ENCODE measurements at places on chromosomes 7 and 10.

- no peak for DNase-seq
Observed at GRCh38 chr7:37346761-37347160, 101.9 kb downstream of the ELMO1 start.

GRCh38 chr7:108278281-108278680 lies 148.1 kb upstream of the LAMB4 start:
- DNase-seq: no peak

DNA sequence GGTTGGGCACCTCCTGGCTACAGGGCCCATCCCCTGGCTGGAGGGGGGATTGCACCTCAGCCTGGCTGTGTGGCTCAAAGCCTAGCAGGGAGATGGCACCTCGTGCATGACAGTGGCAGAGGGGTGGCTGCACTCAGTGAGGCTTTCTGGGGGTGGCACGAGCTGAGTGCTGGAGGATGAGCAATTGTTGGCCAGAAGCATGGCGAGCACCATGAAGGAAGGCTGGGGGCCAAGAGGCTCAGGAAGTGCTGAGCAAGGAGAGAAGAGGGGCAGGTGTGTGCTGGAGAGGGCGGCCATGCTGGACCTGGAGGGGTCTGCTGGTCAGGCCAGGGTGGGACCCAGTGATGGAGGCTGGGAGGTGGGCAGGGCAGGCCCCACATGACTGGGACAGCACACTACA lies 65.4 kb downstream of the TCERG1L start:
- DNase-seq: no peak

DNA sequence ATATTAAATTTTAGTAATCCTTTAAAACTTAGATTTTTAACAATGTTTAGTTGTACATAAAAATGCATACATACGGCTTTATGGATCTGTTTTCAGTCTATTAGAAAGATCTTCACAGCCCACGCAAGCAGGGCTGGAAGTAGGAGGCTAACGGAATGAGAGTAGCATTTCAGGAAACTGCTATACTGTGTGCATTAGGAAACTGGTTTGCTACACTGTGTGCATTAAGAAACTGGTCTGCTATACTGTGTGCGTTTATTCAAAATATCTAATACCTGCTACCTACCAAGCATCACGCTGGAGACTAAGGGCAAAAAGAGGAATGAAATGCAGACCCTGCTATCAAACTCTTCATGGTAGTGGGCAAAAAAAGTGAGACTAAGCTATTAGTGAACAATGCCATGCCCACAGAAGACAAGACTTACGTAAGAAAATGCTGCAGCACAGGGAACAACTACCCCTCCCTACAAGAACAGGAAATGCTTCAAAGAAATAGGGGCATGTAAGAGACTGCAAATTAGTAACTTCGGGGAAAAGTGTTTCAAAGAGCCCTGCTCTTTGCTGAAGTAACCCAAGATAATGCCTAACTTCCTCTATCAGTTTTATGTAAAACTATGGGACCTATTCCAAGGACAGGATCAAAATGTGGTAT lies 11.3 kb downstream of the RAB11FIP2 start:
- no peak for DNase-seq

GRCh38 chr10:50540069-50540825 lies 83.5 kb downstream of the SGMS1 start:
- peak; percentile 16 for DNase-seq

DNA sequence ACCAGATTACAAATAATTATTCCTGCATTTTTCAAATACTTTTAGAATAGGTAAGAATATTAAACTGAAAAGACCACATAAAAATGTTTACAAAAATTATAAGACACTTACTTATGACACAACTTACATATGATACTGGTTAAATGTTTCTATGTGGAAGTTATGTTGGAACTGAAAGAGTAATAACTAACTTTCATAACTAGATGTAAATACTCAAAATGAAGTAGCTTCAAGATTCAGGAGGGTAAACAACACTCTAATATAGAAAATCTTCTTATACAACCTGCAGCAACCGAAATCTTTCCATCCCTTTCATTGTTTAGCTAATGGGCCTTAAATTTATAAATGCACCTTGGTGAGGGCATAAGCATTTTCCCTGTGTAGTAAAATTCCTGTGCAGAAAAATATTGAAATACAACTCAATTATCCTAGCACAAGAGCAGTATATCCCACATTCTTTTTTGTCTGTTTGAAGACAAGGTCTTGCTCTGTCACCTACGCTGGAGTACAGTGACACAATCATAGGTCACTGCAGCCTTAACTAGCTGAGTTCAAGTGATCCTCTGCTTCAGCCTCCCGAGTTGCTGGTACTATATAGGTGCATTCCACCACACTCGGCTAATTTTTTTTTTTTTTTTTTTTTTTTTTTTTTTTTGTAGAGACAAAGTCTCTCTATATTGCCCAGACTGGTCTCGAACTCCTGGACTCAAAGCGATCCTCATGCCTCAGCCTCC lies 14.8 kb upstream of the RNF148 start:
- no peak for DNase-seq

- DNase-seq: no peak
Observed at GRCh38 chr10:12529976-12530375, 180.6 kb downstream of the CAMK1D start.

DNA sequence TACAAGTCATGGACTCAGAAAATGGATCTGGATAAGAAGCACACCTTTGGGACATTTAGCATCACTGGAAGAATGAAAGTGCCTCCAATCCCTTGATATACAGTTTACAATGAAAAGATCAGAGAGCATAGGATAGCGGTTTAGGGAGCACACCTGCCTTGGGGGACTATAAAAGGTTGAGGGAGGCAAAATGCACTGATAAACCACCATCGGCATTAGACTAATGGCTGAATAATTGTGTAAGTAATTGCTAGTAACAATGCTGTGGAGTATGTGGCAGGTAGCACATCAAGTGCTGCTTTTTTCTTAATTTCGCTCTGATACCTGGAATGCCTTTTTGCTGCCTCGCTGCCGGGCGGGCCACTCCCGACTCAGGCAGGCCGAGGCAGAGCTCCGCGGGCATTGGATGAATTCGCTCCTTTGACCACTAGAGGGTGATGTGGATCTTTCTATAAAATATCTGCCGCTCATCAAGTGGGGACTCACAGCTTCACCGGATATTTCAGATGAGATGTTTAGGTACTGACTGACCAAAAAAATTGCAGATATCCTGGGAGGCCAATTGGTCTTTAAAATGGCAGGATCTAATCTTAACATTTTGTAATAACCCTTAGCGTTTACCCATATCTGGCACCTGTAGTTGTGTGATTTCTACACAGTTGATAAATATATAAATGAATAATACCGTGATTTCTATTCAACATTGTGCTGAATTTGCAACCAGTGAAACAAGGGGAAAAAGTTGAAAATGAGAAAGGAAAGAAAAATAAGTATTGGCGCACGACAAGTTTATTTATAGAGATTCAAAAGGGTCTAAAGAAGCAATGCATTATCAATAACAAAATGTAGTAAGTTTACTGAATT lies 116.8 kb upstream of the PRSS1 start:
- peak; percentile 58 for DNase-seq

DNA sequence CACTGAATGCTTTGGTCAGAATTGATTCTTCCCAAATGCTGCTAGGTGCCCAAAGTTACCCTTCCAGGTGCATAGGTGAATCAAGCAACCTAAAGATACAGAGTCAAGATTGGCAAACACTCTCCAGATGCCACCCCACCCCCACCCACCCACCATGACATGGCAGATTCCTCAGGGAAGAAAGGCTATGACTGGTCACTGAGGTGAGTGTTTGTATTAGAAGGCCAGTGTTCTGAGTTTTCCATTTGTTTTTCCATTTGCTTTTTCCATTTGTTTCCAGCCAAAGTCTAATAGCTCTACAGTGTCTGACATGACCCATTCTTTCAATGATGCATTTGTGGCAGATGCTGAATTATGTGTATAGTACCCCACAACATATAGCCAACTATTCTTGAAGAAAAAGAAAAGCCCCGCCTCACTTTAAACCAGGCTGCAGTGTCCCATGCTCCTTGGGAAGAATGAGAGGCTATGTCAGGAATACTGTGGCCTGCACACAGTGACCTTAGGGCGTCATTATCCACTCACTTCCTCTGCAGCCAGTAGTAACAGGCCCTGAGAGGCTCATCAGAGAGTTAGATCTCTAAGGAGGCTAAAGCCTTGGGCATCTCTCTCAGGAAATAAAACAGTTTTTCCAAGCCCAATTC lies 16.1 kb upstream of the HIBADH start:
- DNase-seq: no peak

- DNase-seq: no peak
Observed at GRCh38 chr10:34864149-34865067, 49.3 kb upstream of the PARD3 start.

GRCh38 chr10:104322416-104322782 lies 15.9 kb downstream of the ITPRIP start:
- DNase-seq: no peak
